ENCODE measurements at places on chromosomes 2 and 18.

DNA sequence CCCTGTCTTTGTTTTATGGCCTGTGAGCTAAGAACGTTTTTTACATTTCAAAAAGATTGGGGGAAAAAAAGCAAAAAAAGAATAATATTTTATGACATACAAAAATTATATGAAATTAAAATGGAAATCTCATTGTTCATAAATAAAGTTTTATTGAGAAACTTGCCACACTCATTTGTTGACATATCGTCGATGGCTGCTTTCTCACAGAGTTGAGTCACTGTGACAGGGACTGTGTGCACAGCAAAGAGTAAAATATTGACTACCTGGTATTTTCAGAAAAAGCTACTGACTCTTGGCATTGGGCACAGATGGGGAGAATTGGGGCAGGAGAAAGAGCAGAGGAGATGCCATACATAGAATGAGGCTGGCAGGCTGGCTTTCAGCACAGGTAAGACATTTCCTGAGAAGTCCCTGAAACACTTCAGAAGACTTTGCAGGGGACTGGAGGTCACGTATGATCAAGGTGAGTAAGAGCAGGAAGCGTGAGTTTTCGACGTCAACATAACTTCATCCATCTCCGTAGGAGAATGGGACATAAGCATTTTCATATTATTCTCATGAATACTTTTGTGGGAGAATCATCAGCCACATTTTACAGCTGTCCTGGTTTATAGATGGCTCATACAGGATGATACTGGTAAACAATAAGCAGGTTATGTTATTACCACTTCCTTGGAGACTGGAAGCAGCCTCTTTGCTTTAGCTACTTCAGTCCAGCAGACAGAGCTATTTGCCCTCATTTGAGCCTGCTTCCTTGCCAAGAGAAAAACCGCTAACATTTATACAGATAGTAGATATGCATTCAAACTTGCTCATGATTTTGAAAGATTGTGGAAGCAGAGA lies 32.5 kb upstream of the PUM2 start:
- H3K27me3 ChIP-seq = no peaks in the 10 kb centered on the region
- DNase-seq = no peak
- no peak overlapping the region for H3K4me3 ChIP-seq
- no peaks in the 10 kb centered on the region for H3K4me1 ChIP-seq

DNA sequence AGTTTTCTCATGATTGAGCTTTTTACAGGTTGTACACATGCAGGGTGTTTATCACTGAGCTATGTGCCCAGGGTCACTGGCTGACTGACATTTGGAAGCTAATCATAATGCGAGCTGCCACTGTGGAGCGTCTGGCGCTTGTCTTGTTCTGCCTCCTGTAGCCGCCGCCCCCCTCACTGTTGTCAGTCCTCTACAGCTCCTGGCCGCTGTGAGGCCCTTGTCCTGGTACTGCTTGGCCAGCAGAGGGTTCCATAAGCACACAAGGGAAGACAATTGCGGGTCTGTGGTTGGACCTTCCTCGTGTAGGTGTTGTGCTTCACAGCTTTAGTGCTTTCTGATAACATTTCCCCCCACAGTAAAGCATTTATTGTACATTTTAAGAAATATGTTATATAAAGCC lies 105.6 kb upstream of the LDLRAD4 start:
- H3K4me3 ChIP-seq = no peak overlapping the region
- H3K27ac ChIP-seq = no peak overlapping the region
- H3K4me1 ChIP-seq = no peaks in the 10 kb centered on the region
- no peaks in the 10 kb centered on the region for H3K27me3 ChIP-seq

GRCh38 chr2:10946394-10946793 lies 34.7 kb downstream of the KCNF1 start:
- no peaks in the 10 kb centered on the region for H3K27me3 ChIP-seq
- H3K27ac ChIP-seq = no peak overlapping the region
- H3K36me3 ChIP-seq = no peaks in the 10 kb centered on the region
- H3K4me1 ChIP-seq = no peaks in the 10 kb centered on the region
- no peak for DNase-seq
- H3K4me3 ChIP-seq = no peak overlapping the region

GRCh38 chr2:99348173-99348572 lies 11.0 kb downstream of the EIF5B start:
- H3K27ac ChIP-seq = no peak overlapping the region
- H3K36me3 ChIP-seq = no peaks in the 10 kb centered on the region
- no peak overlapping the region for H3K4me3 ChIP-seq
- no peaks in the 10 kb centered on the region for H3K27me3 ChIP-seq
- DNase-seq = no peak

GRCh38 chr2:42513252-42513918 lies 19.6 kb upstream of the KCNG3 start:
- H3K4me1 ChIP-seq = no peaks in the 10 kb centered on the region
- no peak overlapping the region for H3K27ac ChIP-seq

- H3K27me3 ChIP-seq = no peaks in the 10 kb centered on the region
- H3K27ac ChIP-seq = no peak overlapping the region
- H3K36me3 ChIP-seq = no peaks in the 10 kb centered on the region
- H3K4me3 ChIP-seq = no peak overlapping the region
Measured at GRCh38 chr2:157699806-157700205, 71.1 kb upstream of the ACVR1C start.

DNA sequence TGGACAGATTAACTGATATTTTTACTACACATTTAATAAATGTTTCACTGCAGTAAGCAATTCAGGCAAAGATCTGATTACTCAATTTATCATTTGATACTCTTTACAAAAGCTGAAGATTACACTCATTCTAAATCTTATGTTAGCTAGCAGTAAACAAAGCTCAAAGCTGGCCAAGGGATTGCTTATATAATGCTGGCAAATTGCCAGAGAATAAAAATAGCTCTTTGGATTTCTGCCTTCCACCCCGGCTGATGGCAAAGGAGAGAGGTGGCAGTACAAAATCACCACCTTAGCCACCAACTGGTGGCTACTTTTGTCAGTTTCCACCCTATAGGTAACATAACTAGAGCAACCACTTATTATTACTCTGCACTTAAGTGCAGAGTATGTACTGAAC lies 320.5 kb downstream of the FSIP2 start:
- no peak for DNase-seq
- H3K27me3 ChIP-seq = no peaks in the 10 kb centered on the region
- no peak overlapping the region for H3K4me3 ChIP-seq
- no peak overlapping the region for H3K27ac ChIP-seq

DNA sequence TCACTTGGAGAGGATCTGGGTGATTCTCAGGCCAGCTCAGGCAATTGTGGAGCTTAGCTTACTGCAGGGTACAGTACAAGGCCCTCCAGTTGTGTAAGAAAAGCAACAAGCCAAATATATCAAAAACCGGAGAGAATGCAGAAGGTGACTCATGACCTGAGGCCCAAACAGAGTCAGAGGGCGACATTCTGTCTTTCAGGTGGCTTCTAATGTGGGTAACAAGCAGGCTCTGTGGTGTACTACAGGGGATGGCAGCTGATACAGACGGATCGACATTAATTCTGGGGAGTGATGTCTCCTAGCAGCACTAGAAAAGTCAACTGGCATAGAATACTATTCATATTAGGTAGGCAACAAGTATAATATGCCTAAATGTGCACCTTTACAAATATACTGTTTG lies 219.5 kb upstream of the SOX11 start:
- H3K27me3 ChIP-seq = no peaks in the 10 kb centered on the region
- no peak overlapping the region for H3K27ac ChIP-seq
- no peaks in the 10 kb centered on the region for H3K36me3 ChIP-seq
- H3K4me1 ChIP-seq = no peaks in the 10 kb centered on the region

DNA sequence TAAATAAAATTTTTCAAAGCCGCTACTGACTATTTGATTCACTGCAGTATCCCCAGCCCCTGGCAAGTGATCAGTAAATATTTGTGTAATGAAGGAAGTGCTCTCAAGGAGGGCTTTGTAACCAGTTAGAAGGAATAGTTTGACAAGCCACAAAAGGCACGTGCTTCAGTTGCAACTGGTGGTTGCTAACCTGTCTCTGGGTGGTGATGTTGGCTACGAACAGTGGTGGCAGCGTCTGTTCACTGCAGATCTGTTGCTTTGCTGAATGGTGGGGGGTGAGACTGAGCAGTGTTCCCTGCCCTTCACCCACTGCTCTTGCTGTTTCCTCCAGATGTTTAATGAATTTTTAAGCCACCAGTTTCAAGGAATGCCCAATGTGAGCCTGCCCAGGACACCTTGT lies 73.9 kb upstream of the SIX2 start:
- H3K27ac ChIP-seq = no peak overlapping the region
- H3K4me1 ChIP-seq = no peaks in the 10 kb centered on the region

DNA sequence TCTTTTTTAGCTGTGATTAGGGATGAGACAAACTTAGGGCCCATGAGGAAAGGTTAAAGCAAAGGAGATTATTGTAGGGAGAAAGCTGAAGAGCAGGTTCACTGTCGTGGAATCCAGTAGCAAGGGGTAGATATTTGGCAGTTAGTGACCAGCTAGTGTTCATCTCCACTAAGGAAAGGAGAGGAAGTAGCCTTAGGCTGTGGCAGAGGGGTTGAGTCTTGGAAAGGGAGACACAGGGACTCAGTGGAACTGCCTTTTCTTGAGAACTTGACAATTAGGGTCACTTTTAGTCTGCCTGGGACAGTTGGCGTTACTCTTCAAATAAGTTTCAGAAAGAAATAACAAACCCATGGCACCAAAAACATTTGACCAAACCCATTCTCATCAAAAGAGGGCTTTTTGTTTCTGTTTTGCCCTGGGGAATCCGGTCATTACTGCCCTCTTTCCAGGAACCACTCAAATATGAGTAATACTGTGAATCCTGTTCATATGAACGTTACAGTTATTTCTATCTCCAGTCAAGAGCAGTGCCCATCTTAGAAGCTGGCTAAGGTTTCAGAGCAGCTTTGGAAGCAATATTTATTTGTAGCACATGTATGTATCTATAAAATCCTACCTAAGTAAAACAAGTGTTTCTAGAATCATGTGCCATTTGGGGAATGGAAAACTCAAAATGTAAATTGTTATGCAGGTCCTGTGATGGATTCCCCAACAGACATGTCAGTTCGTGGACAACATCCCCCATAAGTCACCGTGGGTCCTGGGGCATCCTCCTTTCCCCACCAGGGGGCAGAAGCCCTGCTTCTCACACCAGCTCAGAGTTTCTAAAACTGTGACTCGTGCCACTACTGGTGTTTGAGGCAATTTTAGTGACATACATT lies 77.3 kb upstream of the PHLPP1 start:
- no peak overlapping the region for H3K27ac ChIP-seq
- H3K27me3 ChIP-seq = no peaks in the 10 kb centered on the region
- H3K36me3 ChIP-seq = no peaks in the 10 kb centered on the region
- DNase-seq = no peak

GRCh38 chr18:46242183-46242582 lies 138.0 kb downstream of the HAUS1 start:
- H3K4me1 ChIP-seq = no peaks in the 10 kb centered on the region
- DNase-seq = no peak
- H3K27ac ChIP-seq = no peak overlapping the region
- no peak overlapping the region for H3K4me3 ChIP-seq
- no peaks in the 10 kb centered on the region for H3K36me3 ChIP-seq

DNA sequence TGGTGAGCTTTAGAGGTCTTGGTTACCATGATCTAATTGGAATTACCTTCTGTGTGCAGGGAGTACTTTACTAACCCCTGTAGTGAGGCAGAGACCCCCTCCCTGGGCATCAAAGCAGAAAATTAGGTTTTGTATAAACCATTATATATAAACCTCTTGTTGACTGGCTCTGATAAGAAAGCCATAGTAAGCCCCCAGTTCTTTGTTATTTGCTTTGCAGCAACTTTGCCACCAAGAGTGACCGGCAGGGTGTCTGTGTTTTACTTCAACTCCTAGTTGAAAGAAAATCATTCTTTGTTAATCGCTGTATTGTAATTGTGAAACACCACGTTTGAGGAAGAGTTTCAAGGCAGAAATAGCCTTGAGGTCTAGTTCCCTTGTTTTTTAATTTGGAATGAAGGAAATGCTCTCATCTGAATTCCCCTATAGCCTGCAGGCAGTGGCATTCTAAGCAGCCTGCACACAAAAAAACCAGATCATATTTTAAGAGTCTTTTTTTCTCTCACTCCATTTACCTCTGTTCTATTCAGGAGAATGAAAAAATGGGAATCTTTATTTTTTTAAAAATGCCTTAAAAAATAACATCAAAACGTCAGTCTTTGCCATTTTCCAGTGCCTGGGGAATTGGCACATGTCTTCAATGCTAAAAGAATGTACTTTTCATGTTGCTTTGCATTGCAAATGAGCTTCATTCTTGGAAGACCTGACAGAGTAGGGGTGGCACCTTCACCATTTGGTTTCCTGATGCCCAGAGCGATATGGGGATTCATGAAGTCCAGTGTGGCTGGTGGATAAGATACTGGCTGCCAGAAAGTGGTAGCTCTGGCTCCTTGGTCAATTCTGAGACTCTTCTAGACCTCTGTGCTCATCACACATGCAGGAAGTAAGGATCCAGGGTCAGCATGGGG lies 338.1 kb downstream of the SLC4A3 start:
- no peaks in the 10 kb centered on the region for H3K4me1 ChIP-seq
- DNase-seq = no peak
- H3K4me3 ChIP-seq = no peak overlapping the region
- no peaks in the 10 kb centered on the region for H3K36me3 ChIP-seq
- H3K27ac ChIP-seq = no peak overlapping the region

- no peaks in the 10 kb centered on the region for H3K4me1 ChIP-seq
- H3K27ac ChIP-seq = no peak overlapping the region
- no peak overlapping the region for H3K4me3 ChIP-seq
- no peaks in the 10 kb centered on the region for H3K27me3 ChIP-seq
- DNase-seq = no peak
- no peaks in the 10 kb centered on the region for H3K36me3 ChIP-seq
Measured at GRCh38 chr2:101401326-101401665, 14.0 kb upstream of the CREG2 start.

DNA sequence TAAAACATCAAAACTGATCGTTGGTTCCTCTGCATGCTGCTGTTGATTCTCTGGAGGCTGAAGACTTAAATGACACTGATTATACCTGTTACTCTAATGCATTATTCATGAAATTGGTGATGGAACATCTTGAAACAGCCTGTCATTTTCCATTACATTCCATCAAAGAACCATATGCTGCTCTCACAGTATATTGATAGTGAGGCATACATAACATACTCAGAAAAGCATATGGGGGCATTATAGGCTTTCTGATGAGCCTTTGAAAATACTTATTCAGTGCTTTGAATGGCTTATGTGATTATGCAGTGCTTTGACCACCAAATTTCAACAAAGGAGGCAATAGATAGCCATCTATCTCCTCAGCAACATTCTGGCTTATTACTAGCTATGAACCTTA lies 392.1 kb downstream of the CDH19 start:
- H3K27ac ChIP-seq = no peak overlapping the region
- no peaks in the 10 kb centered on the region for H3K4me1 ChIP-seq
- no peak for DNase-seq
- H3K4me3 ChIP-seq = no peak overlapping the region
- H3K36me3 ChIP-seq = no peaks in the 10 kb centered on the region
- no peaks in the 10 kb centered on the region for H3K27me3 ChIP-seq

Measured in uterus (tissue), 4 donors.